T-cell (primary cell): ENCODE measurements at places on chromosomes 12 and 14. TPM values are rescaled to one million over a fixed set of nuclear protein-coding genes. Genes with fewer than 3 reads are reported as not detected.

DNA sequence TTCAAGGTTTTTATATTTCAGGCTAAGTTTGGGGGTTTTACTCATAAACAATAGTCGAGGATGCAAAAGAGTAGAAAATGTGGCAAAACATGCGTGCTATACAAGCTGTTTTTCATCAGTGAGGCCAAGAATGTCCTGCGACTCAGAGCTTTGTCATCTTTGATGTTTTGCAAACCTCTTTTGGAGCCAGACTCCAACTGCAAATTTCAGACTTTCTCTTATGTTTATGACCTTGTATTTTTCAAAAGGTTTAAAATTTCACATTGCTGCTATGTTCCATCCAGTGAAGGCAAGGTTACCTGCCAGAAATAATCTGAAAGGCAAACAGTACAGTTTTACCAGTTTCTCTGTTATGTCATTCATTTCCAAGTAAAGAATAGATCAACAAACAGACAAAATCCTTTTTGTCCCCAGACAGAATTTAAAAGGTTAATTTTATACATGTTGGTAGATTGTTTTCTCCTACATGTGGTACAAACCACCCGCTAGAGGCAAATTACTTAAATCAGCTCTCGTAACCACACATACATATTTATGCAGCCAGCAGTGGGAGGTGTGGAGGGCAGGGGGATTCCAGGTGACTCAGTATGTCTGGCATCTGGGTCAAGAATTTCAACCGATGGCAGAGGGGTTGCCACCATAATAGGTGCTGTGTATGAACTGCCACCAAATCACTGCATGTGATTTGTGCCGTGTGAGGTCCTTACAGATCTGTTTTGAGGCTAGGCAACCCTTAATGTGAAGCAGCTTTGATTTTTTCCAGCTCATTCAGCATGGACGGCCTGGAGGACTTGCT is 119.8 kb upstream of the CPM start:
- H3K27me3 ChIP-seq: peaks cover 2% of the 10 kb centered on the region
- no peak overlapping the region for H3K4me3 ChIP-seq
- H3K36me3 ChIP-seq: no peaks in the 10 kb centered on the region
- no peak overlapping the region for H3K27ac ChIP-seq
- DNase-seq: no peak

- H3K4me3 ChIP-seq: no peak overlapping the region
- DNase-seq: no peak
- no peak overlapping the region for H3K27ac ChIP-seq
- H3K36me3 ChIP-seq: no peaks in the 10 kb centered on the region
- peaks cover 25% of the 10 kb centered on the region for H3K27me3 ChIP-seq
- no peaks in the 10 kb centered on the region for H3K4me1 ChIP-seq
These were observed 71.0 kb downstream of the PHETA1 start for GRCh38 chr12:111297703-111298426.

DNA sequence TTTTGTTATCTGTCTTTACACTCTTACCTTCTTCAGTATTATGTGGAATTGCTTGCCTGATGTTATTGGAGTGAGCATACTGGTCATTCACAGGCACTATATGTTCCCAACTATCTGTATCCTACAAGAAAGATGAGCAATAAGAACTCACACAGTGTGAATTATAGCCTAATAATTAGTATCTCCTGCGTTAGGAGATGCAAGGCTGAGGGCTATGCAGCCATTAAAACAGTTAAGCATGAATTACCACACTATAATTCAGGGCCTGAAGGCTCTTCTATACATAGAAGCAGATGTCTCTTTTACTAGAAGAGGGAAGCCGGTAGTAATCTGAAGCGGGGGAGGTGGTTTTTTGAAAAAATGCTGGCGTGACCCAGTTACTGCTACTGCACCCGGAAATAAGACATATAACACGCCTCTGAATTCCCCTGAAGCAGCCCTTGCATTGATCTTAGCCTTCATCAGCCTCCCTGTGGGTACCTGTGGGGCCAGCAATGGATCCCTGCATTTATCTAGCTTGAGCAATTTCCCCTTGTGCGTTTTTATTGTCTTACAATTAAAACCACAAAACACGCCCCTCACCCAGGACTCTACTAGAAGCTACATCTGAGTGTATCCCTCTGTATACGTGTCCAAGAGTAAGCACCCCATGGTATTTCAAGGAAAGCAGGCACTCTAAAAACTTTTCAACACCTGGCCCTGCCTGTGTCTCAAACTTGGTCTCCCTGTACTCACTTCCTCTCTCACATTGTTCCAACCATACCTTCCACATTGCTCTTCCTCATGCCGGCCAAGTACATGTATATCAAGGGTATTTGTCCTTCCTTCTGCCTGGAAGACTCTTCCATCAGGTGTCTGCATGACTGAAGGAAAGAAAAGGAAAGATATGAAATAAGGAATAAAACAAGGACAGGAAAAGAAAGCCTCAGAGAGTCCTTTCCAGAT is 210.9 kb upstream of the ARID2 start:
- peaks cover 9% of the 10 kb centered on the region for H3K4me1 ChIP-seq
- no peaks in the 10 kb centered on the region for H3K27me3 ChIP-seq
- no peaks in the 10 kb centered on the region for H3K36me3 ChIP-seq
- peak; percentile 59 for DNase-seq

DNA sequence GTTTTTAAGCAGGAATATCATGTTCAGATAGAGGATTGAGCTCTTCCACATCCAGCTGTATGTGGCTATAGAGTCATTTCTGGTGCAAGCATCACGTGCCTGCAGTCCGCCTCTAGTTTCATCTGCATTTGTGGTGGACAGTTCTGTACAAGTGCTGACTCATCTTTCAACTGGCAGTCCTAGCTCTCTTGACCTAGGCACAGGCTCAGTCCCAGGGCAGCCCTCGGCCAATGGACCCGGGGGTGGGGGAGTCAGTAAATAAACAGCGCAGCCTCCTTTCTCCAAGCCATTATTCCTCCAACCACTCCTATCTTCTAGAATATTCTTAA is 41.8 kb upstream of the FRMD6 start:
- H3K27ac ChIP-seq: no peak overlapping the region
- peaks cover 11% of the 10 kb centered on the region for H3K27me3 ChIP-seq
- H3K4me3 ChIP-seq: no peak overlapping the region

DNA sequence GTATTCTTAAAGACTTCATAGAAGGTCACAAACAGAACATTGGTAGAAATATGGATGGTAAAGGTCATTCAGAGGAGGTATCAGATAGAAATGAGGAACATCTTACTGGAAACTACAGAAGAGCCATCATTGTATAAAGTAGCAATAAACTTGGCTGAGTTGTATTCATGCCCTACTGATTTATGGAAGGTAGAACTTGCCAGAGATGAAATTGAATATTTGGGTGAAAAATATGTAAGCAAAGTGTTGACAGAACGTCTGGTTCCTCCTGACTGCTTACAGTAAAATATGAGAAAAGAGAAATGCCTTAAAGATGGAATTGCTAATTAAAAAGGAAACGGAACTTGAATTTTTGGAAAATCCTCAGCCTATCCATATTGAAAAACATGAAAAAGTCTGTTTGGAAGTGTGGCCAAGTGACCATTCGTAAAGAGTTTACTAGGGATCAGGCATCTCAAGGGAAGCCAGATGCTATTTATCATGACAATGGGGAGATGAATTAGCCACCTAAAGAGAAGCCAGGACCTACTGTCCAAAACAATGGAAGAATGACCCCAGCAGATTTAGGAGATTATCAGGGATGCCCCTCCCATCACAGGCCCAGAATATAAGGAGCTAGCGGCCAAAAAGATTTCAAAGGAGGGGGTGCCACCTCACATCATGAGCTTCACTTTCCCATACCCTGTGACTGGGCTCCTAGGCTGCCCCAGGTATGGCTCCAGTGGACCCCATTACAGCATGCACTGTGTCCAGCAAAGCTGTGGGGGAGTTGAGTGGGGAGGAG is 189.3 kb downstream of the ITPR2 start:
- no peaks in the 10 kb centered on the region for H3K4me1 ChIP-seq
- H3K27me3 ChIP-seq: no peaks in the 10 kb centered on the region
- no peak overlapping the region for H3K27ac ChIP-seq
- peaks cover 8% of the 10 kb centered on the region for H3K36me3 ChIP-seq
- DNase-seq: no peak

DNA sequence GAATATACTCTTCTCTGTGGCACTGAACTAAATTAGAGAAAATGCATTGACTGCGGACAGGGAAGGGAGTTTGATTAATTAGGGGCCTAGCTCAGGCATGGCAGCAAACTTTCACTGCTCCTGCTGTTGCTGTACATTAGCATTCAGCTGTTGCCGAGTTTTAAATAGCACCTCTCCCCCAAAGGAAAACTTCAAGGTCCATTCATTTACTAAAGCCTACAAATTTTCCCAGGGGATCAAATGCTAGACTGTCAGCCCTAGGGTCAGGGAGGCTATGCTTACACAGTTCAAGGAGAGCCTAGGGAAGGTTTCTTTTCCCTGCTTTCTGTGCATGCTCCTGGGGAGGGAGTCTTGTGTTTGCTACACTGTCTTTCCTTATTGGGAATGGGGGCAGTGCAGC is 60.0 kb upstream of the GZMB start:
- no peaks in the 10 kb centered on the region for H3K36me3 ChIP-seq
- peak overlapping the region; percentile 58 for H3K27ac ChIP-seq
- no peak overlapping the region for H3K4me3 ChIP-seq
- DNase-seq: no peak
- H3K4me1 ChIP-seq: peaks cover 59% of the 10 kb centered on the region

DNA sequence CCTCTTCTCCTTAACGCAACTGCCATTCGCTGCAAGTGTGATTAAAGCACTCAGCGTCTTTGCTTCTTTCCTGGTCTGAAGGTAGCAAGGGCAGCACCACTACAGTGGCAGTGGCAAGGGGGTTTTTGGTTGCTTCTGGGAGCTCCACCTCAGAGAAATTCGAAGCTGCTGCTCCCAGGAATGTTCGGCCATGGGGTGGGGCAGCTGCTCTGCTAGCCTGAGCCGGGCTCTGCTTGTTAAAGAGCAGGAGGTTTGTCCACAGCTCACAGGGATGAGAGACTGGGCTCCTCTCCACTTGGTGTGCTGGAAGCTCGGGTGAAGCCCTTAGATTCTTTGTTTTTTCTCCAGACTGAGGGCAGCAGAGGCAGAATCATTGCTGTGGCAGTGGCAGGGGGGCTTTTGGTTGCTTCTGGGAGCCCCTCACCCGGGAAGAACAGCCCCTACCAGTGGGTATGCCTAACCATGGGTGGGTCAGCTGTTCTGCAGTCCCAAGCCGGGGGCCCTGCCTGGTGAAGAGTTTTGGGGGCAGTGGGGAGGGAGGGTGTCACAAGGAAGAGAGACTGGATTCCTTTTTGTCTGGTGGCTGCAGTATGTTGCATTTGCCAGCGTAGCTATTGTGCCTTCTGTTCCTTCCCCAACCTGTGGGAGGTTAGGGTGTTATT is 340.2 kb downstream of the AEBP2 start:
- H3K27me3 ChIP-seq: no peaks in the 10 kb centered on the region
- no peak overlapping the region for H3K4me3 ChIP-seq
- no peak overlapping the region for H3K27ac ChIP-seq
- no peaks in the 10 kb centered on the region for H3K36me3 ChIP-seq

Gene ATXN2
- 48.6 TPM for total RNA-seq

Gene TTC6
- not detected for total RNA-seq

Gene CD163
- 1.2 TPM for total RNA-seq

Gene COX6A1
- 163 TPM for total RNA-seq

Gene SIX6
- not detected for total RNA-seq
